Left lobe of liver (tissue), 2 donors: ENCODE measurements at places on chromosomes 4 and X. TPM values are rescaled to one million over a fixed set of nuclear protein-coding genes. Genes with fewer than 3 reads are reported as not detected.

GRCh38 chrX:46713672-46714490, 45.0 kb downstream of the SLC9A7 start:
- DNase-seq: no peak

DNA sequence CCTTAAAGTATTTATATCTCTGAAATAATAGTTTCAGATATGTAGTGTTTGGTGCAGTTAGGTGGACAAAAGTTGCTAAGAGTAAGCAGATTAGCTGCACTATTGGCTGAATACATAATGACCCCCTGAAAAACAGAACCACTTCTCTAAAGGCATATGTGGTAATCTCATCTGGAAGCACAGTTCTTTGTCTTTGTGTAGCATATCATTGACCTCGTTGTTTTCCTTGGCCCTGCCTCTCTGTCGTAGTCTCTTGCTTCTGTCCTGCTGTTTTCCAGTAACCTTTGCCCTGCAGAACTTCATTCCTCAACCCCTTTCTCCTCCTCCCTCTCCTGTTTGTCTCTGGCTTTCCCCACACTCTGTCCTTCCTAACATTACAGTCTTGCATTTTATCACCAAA, 41.4 kb downstream of the JADE3 start:
- DNase-seq: peak; percentile 54

DNA sequence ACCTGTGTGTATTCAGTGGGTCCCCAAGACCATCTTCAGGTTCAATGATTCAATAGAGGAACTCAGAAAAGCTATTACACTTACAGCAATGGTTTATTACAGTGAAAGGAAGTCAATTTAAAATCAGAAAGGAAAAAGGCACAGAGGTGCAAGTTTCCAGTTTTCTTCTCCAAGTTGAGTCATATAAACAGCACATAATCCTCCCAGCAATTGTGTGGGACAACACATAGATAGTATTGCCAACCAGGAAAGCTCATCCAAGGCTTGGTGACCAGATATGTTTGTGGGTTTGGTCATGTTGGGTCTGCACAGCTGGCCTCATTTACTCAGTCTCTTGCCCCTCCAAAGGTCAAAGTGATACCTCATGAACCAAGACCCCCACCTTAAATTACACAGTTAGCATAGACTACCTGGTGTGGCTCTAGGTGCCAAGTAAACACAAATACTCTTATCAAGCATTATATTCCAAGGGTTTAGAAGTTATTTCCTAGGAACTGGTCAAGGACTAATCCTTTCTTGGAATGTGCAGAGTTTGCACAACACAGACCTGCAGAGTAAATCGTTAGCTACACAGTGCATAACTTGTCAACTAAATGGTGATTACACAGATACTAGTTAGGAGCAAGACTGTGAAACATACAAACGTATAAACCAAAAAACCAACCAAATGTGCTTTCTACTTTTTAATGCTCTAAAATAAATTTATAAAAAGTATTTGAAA, 777.3 kb downstream of the PCDH18 start:
- no peak for DNase-seq

GRCh38 chr4:113504422-113504821, 257.1 kb downstream of the CAMK2D start:
- DNase-seq: no peak

DNA sequence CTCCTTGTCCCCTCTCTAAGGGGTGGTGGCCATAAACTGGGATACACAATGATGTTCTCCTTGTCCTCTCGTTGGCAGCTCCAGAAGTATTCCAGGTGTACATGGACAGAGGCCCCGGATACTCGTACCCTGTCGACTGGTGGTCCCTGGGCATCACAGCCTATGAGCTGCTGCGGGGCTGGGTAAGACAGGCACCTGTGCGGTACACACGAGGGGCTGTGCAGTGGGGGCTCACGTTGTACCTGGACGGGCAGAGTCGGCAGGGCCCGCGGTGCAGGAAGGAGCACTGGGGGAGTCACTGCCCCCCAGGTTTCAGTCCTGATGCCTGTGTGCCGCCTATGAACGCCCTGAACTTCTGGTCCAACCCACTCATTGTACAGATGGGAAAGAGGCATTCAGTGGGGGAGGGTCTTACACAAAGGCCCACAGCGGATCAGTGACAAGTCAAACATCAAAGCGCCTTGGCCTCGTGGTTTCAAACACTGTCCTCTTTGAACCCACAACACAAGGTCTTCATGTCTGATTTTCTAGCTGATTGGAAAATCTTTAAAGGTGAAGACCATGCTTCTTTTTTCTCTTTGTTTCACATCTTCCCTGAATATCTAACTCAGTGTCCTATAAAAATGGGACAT, 261.6 kb downstream of the EVC2 start:
- DNase-seq: no peak

DNA sequence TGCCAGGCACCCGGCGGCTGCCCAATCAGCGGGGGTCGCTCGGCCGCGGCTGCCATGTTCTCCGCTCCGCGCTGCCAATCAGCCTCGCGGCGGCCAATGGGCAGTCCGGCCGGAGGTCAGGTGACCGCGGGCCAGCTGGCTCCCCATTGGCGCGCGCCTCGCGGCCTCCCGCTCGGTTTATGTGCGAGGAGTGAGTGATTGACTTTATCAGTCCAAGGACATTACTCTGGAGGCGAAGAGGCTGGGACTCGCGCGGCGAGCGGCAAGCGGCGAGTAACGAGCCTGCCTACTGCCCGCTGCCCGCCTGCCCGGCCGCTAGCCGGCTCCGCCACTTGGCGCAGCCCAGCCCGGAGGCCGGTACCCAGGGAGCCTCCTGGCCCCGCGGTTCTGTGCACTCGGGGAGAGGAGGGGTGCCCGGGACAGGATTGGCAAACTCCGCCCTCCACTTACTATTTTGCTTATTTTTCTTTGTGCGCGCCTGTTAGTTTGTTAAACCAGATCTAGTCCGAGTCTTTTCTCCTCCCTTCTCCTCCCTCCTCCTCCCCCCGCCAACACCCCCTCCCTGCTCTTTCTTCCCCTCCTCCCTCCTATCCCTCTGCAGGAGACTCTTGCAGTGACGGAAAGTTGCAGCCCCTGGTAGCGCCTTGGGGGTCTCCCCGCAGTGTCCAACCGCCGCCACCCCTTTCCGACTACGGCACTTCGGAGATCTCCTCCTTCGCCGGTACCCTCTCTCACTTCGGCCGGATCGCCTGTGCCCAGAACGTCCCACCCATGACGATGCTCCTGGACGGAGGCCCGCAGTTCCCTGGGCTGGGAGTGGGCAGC, at the start of gene ZIC3:
ZIC3 (plus strand) TSS at position 207 of the 825 bp plus-strand sequence; CDS start at position 772, 565 bp downstream.
- DNase-seq: peak; percentile 45

- DNase-seq: no peak
Measured at GRCh38 chrX:866441-866990, 235.9 kb downstream of the SHOX start.

GRCh38 chrX:50705042-50705441, 109.0 kb downstream of the SHROOM4 start:
- no peak for DNase-seq

DNA sequence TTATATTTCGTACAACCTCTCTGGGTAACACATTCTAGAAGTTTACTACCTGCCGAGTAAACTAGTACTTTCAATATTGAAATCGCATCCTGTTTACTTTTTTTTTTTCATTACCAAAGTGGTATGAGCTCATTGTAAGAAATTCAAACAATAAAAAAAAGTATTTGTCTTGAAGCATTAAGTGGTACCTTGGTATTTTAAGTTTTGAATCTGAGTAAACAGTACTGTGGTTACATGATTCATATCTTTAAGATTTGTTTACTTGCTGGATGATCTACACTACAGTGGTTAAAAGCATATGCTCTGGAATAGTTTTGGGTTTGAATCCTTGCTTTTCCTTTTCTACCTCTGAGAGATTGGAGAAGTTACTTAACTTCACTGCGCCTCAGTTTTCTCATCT, 3.8 kb upstream of the MMGT1 start:
- DNase-seq: no peak

DNA sequence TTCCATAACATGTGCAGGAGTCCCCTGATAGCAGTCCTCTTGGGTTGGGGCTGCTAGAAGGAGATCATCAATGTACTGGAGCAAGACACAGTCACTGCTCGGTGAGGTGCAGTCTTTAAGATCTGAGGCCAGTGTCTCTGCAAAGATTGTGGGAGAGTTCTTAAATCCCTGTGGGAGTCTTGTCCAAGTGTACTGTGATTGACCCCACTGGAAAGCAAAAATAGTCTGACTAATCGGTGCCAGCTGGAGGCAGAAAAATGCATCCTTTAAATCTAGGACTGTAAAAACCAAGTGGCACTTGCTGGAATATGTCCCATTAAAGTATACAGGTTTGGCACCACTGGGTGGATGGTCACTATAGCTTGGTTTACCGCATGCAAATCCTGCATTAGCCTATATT, 31.1 kb downstream of the SULT1E1 start:
- DNase-seq: no peak

DNA sequence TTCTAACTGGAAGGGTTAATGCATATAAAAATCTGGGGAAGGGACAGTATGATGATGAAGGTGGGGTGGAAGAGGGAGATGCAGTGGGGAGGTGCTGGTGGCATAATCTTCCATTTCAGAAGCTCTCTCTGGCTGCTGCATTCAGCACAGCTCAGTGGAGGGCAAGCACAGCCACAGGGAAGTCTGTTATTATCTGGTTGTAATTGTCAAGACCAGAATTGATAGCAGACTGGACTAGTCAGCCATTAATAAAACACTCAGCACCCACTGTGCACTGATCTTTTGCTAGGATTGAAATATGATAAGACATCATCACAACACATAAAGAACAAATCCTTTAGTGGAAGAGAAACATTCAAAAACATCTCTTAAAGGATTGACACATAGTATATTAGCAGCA, 414.2 kb upstream of the LCORL start:
- DNase-seq: no peak

DNA sequence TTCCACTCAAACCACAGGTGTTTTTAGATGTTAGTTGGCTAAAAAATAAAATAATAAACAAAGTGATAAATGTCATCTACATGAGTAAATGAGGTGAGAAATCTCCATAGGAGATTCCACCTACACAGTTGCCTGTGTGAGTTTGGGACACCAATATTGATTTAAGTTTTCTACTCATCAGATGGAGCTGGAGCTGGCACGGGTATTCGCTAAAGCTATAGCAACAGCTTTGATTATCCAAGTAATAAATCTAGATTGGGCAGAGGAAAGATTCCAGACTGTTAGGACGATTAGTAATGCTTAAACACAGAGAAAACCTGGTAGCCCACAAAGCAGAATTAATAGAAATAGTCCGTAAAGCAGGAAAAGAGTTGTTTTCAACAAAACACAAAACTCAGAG, 313.9 kb downstream of the PABPC4L start:
- no peak for DNase-seq

DNA sequence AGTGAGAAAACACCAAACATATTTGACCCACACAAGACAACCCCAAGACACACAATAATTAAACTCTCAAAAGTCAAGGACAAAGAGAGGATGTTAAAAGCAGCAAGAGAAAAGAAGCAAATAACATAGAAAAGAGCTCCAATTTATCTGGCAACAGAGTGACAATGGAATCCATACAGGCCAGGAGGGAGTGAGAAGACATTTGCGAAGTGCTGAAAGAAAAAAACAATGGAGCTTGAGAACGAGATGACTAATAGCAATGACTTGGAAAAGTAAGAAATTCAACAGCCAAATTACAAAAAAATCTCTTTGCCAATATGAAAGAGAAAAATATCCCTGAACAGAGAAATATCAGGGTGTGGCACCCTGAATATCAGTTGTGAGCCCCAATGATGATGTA, 61.6 kb downstream of the MAD2L1 start:
- no peak for DNase-seq

- no peak for DNase-seq
Measured at GRCh38 chrX:108250654-108251579, 159.3 kb downstream of the ATG4A start.

GRCh38 chr4:187294861-187295260, 571.2 kb upstream of the FAT1 start:
- DNase-seq: no peak

GRCh38 chrX:122196343-122196742, 987.7 kb upstream of the GRIA3 start:
- no peak for DNase-seq

GRCh38 chr4:18880871-18881270, 859.3 kb upstream of the LCORL start:
- DNase-seq: no peak

GRCh38 chr4:75255261-75255660, 258.9 kb downstream of the RCHY1 start:
- DNase-seq: no peak

- no peak for DNase-seq
Measured at GRCh38 chrX:49197543-49198087, 2.4 kb downstream of the SYP start.

DNA sequence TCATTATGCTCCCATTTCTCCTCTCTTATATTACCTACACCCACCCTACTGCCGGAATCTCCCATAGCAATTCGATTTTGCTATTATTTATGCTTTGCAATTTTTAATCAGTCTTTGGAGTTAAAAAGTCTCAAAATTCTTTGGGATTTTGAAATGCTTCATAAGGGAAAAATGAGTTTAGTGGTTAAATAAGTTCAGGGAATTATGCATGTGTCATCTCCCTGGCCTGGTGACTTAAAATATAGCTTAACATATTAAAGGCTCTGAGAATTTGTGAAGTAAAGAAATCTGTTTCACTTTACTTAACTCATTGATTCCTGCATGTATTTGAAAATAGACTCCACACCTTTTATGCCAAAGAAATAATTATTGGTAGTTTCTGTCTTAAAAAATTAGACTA, 185.1 kb upstream of the DIPK2B start:
- no peak for DNase-seq

DNA sequence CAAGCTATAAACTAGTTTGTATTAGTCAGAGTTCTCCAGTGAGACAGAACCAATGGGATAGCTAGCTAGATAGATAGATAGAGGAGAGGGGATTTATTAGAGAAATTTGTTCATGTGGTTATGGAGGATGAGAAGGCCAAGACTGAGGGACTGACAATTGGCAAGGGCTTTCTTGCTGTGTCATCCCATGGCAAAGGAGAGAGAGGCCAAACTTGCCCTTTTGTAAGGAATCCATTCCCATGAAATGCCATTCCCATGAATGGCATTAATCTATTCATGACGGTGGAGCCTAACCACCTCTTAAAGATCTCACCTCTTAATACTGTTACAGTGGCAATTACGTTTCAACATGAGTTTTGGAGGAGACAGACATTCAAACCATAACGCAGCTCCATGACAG, 58.1 kb downstream of the LINC00632 start:
- no peak for DNase-seq

Gene CRMP1
- total RNA-seq: 0.13 TPM

Gene FAM47A
- not detected for total RNA-seq

Gene ARX
- not detected for total RNA-seq

Gene FAM114A1
- 52.6 TPM for total RNA-seq

Gene GABRG1
- total RNA-seq: not detected

Gene LDOC1
- total RNA-seq: 2.0 TPM

Gene CYTL1
- not detected for total RNA-seq

Gene RTL3
- total RNA-seq: not detected
